ENCODE measurements at places on chromosomes 5 and 9. TPM values are rescaled to one million over a fixed set of nuclear protein-coding genes. Genes with fewer than 3 reads are reported as not detected.

SIT1 gene
- total RNA-seq: not detected

PCDHGA3 gene
- total RNA-seq: 5.5 TPM

SLC46A2 gene
- not detected for total RNA-seq

ZBTB34 gene
- total RNA-seq: 9.7 TPM

PLAC8L1 gene
- not detected for total RNA-seq

Measured in placental pericyte (primary cell).